ENCODE measurements at places on chromosomes 2 and 18.

DNA sequence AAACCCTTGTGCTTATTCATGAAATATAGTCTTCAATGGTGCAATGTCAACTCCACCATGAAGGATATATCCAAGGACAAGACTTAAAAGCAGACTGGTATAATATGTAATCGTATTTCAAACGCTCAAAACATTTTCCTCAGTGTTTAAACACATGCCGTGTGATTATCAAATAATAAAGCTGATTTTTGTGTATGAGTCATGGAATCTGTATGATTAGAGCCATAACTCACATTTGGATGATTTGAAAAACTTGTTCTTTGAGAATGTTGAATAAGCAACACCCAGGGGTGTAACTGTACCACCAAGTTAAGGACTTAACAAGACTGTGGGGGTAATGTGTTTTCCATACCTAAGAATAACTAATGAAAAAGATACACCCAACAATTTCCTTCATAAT, 215.3 kb downstream of the STK39 start:
- DNase-seq, result no peak

GRCh38 chr18:76081536-76081935, 413.5 kb downstream of the ZNF516 start:
- no peak for DNase-seq

GRCh38 chr2:197620133-197620532, 55.3 kb downstream of the RFTN2 start:
- no peak for DNase-seq

- no peak for DNase-seq
Observed at GRCh38 chr2:161118722-161119121, 41.5 kb upstream of the TANK start.

GRCh38 chr18:11809895-11810294, 41.3 kb upstream of the CHMP1B start:
- no peak for DNase-seq

DNA sequence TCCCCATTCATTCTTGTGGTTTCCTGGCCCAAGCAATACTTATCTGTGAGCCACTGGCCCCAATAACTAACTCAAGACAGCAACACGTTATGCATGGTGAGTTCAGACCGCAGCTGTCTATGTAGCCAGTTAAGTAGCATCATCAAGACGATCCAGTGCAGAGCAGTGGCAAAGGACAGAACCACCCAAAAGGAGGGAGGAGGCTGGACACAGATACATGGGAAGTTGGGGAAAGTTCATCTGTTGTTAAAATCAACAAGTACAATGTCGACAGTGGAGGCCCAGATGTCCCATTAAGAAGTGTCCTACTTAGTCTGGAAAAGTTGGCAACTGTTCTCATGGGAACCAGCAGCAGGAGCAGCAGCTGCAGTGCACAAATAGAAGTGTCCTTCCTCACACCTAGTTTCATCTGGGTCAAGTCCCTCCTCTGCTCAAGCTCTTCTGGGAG, 106.9 kb upstream of the THOC1 start:
- DNase-seq, result peak; percentile 21

DNA sequence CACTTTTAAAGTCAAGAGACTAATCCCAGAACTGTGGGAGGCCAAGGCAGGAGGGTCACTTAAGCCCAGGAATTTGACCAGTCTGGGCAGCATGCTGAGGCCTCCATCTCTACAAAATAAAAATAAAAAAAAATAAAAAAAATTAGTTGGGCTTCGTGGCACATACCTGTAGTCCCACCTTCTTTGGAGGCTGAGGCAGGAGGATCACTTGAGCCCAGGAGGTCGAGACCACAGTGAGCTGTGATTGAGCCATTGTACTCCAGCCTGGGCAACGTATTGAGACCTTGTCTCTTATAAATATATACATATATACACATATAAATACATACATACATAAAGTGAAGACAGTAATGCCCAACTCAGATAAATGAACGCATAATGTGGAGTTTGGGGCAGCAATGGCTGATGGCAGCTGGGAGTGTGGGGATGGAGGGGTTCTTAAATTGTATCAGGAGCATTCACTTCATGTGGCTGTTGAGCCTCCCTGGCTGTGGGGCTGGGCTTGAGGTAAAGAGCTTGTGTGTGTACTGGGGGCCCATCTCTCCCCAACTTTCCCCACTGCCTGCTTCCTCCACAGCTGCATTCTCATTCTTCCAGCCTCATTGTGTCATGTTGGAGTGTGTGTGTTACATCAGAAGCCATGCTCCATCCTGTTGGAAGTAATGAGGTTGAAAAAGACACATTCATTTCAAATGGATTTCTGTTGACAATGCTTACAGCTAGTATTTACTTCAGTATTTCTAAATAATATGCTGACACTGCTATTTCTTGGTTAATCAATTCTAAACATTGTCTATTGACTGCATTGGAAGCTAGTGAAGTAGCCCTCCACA, 96.5 kb upstream of the HS6ST1 start:
- no peak for DNase-seq

- DNase-seq, result no peak
Observed at GRCh38 chr2:15665067-15665942, 73.6 kb downstream of the DDX1 start.

Measured in astrocyte of the spinal cord (primary cell).